ENCODE measurements at places on chromosomes 12 and 14.

- DNase-seq: no peak
These were observed 1.2 kb downstream of the PPP1R12A start for GRCh38 chr12:79933532-79934264.

DNA sequence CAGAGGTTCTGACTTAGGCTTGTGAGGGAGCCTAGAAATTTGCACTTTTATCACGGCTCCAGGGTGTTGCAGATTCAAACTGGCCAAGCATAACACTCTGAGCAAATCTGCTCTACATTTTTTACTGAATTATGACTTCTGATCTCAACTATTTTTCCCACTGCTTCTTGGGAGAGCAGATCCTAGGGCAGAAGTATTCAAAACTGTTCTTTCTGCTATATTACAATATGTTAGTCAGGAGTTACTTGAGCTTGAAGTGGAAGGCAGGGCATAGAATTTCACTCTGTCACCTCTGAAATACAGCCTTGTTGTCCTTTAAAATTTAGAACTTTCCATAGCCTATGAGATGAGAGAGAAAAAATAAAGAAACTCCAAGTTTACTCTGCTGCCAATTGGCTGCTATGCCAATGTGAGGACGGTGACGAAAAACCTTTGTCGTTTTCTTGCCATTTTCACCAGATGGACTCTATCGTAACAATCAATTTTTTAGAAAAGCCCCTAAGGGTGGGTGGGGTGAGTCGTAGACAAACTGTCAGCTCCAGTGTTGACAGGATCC, 16.4 kb upstream of the KERA start:
- peak; percentile 4 for DNase-seq

DNA sequence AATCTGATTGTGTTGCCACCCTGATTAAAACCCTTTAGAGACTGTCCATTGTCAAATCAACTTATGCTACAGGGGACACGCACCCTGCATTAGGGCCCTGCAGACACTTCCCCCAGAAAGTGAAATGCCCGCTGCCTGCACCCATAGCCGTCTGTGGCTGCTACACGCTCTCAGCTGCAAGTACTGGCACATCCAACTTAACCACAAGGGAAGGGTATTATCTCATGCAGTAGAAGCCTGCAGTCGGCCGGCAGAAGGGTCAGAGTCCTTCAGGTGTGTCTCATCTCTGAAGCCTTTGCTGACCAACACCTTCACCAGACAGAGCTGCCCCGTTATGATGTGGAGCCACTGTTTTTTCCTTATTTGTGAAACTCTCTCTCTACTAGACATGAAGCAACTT, 20.8 kb downstream of the CFAP251 start:
- DNase-seq: no peak

DNA sequence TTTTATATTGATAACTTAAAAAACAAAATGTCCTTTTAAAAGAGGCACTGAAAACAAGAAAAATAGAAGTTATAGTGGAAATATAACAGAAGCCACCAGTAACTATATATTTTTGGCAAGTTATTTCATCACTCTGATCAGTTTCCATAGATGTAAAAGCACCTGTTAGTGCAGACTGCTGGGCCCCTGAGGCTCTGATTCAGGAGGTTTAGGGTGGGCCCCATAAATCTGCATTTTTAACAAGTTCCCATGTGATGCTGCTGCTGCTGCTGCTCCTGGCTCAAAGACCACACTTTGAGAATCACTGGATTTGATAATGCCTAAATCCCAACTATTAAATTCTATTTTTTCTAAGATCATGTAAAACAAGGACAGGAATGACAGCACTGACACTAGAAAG, 251.1 kb downstream of the MED13L start:
- DNase-seq: no peak

- DNase-seq: peak; percentile 53
These were observed 1.0 kb downstream of the FAIM2 start for GRCh38 chr12:49902399-49903350.

GRCh38 chr12:15726027-15726877, 62.9 kb downstream of the EPS8 start:
- no peak for DNase-seq

DNA sequence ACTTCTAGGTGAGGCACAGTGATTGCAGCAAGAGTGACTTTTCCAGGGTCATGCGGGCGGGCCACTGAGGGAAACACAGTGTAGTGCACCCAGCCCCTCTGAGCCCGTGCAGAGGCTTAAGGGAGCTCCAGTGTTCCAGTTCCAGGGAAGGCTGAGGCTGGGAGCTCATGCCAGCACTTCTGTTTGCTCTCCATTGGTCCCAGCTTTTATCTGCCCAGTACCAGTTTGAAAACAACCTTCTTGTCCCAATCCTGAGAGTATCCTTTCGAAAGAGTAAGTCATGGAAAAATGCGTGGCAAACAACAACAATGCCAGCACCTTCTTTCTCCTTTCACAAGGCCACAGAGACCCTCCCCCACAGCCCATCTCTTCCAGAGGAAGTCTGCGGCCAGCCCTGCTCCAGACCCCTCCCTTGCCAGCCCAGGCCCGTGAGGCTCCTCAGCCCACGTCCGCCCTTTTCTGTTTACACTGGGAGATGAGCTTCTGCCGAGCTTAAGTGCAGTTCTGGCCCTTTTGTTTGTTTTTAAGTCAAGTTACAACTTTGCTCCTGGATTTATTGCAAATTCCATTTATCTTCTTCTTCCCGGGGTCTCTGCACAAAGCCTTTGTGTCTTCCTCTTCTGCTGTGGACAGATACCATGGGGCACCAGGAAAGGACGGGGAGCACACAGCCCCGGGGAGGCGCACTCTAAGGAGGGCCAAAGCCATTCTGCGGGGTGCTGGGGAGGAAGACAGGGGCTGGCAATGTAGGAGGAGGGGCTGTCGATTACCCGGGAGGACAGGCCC, 185.6 kb downstream of the ZFP36L1 start:
- no peak for DNase-seq

DNA sequence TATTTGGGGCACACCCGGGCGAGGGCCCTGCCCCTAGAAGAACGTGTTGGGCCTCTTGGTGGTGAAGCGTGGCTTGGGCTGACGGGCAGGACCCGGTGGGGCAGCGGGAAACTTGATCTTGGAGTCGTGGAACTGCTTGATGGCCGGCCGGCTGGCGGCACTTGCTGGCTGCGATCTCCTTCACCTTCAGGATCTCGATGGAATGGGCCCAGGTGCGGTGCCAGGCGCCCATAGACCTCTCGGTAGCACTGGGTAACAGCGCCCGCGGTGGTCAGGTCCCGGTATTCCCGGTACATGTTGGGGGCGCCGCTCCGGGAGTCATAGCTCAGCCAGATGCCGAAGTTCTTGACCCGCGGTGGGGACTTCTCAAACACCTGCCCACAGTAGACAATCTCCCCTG, 16.5 kb downstream of the UBR7 start:
- no peak for DNase-seq

GRCh38 chr14:30710876-30711275, 88.8 kb downstream of the SCFD1 start:
- no peak for DNase-seq

- DNase-seq: no peak
These were observed 13.8 kb downstream of the MGST1 start for GRCh38 chr12:16361142-16361783.

DNA sequence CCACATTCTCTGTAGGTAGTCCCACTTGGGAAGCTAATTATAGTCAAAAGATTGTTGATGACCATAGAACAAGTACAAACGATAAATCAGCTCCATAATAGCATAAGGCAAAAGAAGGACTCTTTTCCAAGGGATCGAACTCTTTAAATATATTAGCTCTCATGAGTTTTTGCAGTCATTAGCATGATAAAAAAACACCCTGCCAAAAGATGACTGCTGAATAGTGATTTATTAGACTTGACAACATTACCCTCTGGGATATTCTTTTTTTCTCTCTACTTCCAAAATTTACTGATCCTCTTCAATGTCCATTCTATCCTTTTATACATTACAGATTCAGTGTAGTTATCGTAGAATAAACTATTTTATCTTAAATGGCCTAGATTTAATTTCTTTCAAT, 14.2 kb downstream of the EPYC start:
- DNase-seq: no peak

DNA sequence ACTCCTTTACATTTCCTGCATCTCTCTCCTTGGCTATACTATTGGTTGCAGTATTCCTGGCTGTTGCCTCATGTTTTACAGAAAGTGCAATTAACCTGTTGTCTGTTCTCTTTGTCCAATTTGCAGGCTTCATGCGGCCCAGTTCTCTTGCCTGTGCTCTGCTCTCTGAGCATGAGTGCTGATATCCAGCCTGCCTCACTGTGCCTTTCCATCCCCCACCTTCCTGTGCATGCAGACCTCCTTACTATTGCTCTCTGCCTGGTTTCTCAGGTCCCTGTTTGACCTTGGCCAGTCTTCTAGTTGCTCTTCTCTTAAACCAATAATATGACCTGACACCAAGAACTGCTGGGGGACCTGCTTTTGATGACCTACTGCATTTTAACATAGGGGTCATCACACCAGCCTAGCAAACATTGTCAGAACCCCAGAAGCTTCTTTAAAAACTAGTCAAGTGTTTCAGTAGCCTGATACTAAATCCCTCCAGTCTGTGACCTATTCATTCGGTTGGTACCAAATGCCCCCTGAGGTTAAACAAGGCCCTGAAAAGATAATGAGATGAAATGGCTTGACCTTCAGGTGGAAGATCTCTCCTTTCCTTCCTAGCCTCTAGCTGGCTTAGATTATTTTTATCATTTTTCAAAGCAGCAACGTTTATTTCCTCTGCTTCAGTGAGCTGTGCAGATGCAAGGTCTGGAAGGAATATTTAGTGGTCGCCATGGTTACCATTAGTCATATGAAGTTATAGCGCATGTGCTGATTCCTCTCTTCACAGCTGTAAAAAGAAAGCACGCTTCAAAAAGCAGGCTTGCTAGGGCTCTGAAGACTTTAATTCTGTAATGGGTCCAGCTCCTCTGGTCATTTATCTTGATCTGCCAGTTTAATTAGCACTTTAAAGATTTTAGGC, 216.5 kb downstream of the PHLDA1 start:
- peak; percentile 85 for DNase-seq

DNA sequence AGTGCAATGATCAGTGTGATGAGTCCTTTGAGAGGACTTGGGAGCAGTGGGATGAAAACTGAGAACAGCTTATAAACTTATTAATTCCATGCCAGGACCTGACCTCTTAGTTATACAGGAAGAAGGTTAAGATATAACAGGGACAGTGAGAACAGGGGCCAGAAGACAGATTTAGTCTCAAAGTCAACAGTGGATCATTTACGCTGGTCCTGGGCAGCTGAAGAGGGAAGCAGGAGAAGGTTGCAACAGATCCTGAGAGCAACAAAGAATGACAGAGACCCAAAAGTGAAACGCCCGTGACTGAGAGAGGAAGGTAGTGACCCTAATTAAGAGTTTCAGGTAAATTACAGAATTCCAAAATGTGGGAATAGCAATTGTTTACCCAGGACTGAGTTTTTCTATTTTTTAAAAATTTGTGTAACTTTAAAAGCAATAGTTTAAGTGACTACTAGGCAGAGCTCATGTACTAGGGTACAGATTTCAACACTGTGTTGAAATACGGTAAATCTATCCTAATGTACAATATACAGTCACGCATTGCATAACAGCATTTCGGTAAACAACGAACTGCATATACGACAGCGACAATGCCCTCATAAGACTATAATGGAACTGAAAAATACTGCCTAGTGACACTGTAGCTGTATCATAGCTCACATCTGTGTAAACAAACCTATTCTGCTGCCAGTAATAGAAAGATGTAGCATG, 77.7 kb upstream of the GNPNAT1 start:
- no peak for DNase-seq

DNA sequence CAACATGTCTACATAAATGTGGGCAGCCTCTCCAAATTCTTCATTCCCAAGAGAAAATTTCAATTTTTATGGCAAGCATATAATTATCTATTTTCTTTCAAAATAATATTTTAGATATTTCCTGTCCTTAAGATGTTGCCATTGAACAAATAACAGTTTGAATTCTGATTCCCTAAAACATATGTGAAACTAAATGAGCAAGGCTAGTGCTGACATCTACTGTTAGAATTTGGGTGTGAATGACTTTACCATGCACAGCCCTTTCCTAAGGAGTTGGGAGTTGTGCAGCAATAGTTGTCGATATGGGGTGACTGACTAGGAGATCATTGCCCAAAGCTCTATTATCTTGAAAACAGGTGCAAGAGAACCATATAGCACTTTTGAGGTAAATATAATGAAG, 108.2 kb upstream of the SLC38A4 start:
- DNase-seq: peak; percentile 37

DNA sequence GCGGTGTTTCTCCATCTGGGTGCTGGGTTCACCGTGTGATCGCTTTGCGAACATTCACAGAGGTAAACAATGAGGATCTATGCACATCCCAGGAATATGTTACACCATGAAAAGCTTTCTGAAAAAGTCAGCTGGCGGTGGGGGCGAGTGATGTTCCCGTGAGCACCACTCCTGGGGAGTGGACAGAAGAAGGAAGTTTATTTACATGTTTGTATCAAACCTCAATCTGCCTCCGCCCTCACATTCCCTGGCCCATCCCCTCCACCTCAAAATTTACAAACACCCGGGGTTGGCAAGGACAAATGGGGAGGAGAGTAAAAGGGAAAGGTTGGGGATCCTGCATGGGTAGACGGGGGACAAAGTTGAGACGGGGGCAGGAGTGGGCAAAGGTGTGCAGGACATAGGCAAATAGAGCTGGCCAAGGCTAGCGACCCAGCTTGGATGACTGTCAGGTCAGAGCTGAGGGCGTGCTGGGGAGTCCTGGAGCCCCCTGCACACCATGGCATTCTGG, 6.9 kb downstream of the TNFRSF1A start:
- no peak for DNase-seq

GRCh38 chr12:94534774-94535509, 75.3 kb upstream of the CEP83 start:
- no peak for DNase-seq

GRCh38 chr12:91347481-91348214, 165.0 kb upstream of the DCN start:
- DNase-seq: no peak

DNA sequence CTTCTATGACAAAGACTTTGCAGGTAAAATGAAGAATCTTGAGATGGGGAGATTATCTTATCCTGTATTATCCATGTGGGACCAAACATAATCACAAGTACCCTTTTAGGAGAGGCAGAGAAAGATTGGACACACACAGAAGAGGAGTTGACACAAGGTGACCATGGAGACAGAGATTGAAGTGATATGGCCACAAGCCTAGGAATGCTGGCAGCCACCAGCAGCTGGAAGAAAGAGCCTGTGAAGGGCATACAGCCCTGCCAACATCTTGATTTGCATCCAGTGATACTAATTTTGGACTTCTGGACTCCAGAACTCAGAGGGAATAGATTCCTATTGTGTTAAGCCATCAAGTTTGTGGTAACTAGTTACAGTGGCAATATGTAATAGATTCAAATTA, 78.1 kb downstream of the RPS29 start:
- DNase-seq: no peak
